WTC11 (cell line): ENCODE measurements at places on chromosomes 4 and X. TPM values are rescaled to one million over a fixed set of nuclear protein-coding genes. Genes with fewer than 3 reads are reported as not detected.

Gene NAT8L
- 19.7 to 20.2 TPM (median 20.0 TPM) in 3 replicates for total RNA-seq

Gene HELT
- 0.28 TPM in 1 of 3 replicates, not detected in the others for total RNA-seq

Gene SAT1
- total RNA-seq, result 52.6 to 70.7 TPM (median 55.8 TPM) in 3 replicates

Gene SPANXN4
- not detected in 3 replicates for total RNA-seq

Gene CCDC120
- 13.0 to 15.2 TPM (median 14.4 TPM) in 3 replicates for total RNA-seq

Gene SLC10A7
- 3.3 to 5.0 TPM (median 4.1 TPM) in 3 replicates for total RNA-seq

Gene USP17L26
- total RNA-seq, result not detected in 3 replicates

Gene BEX2
- total RNA-seq, result 30.6 to 34.1 TPM (median 32.8 TPM) in 3 replicates

Gene CAMK2D
- total RNA-seq, result 15.8 to 17.7 TPM (median 16.5 TPM) in 3 replicates

Gene GABRG1
- total RNA-seq, result 0.17 to 0.34 TPM (median 0.30 TPM) in 3 replicates

Gene PAK3
- 4.8 to 5.1 TPM (median 4.9 TPM) in 3 replicates for total RNA-seq

Gene NUDT11
- 24.3 to 27.8 TPM (median 25.1 TPM) in 3 replicates for total RNA-seq

Gene AP1S2
- 164 to 184 TPM (median 171 TPM) in 3 replicates for total RNA-seq
